ENCODE measurements at places on chromosomes 13 and 19. TPM values are rescaled to one million over a fixed set of nuclear protein-coding genes. Genes with fewer than 3 reads are reported as not detected.

TLE6 gene
- 1.7 TPM for total RNA-seq

DZIP1 gene
- 0.26 TPM for total RNA-seq

RHPN2 gene
- total RNA-seq: 9.6 TPM

TYROBP gene
- total RNA-seq: not detected

OR7C1 gene
- total RNA-seq: not detected

FXYD7 gene
- total RNA-seq: not detected

CYP4F8 gene
- not detected for total RNA-seq

CD22 gene
- 0.26 TPM for total RNA-seq

PODNL1 gene
- not detected for total RNA-seq

CRX gene
- not detected for total RNA-seq

CEACAM7 gene
- 1.9 TPM for total RNA-seq

BEST2 gene
- not detected for total RNA-seq

ADGRE3 gene
- total RNA-seq: not detected

PSG1 gene
- total RNA-seq: not detected

MIPEP gene
- total RNA-seq: 10.8 TPM

TMEM91 gene
- total RNA-seq: 4.9 TPM

KISS1R gene
- total RNA-seq: not detected

LGI4 gene
- total RNA-seq: not detected

NUP62 gene
- 17.8 TPM for total RNA-seq

ACP5 gene
- total RNA-seq: 0.34 TPM

GARIN5A gene
- 0.17 TPM for total RNA-seq

POGLUT2 gene
- 18.0 TPM for total RNA-seq

PRR36 gene
- not detected for total RNA-seq

IL27RA gene
- 3.8 TPM for total RNA-seq

IGFL3 gene
- total RNA-seq: not detected

JAK3 gene
- 0.95 TPM for total RNA-seq

MLLT1 gene
- 5.8 TPM for total RNA-seq

CYP2S1 gene
- 0.11 TPM for total RNA-seq

KLK12 gene
- total RNA-seq: not detected

SIGLEC8 gene
- total RNA-seq: not detected

IGFL1 gene
- total RNA-seq: not detected

ERICH4 gene
- total RNA-seq: not detected

PRR22 gene
- total RNA-seq: 0.33 TPM

POLR2E gene
- total RNA-seq: 81.8 TPM

Data from dermis lymphatic vessel endothelial cell (primary cell).